EL (cell line): ENCODE measurements at places on chromosomes 4 and X.
A peak's percentile ranks its signal among the peaks of the same experiment; 100 is the strongest.

DNA sequence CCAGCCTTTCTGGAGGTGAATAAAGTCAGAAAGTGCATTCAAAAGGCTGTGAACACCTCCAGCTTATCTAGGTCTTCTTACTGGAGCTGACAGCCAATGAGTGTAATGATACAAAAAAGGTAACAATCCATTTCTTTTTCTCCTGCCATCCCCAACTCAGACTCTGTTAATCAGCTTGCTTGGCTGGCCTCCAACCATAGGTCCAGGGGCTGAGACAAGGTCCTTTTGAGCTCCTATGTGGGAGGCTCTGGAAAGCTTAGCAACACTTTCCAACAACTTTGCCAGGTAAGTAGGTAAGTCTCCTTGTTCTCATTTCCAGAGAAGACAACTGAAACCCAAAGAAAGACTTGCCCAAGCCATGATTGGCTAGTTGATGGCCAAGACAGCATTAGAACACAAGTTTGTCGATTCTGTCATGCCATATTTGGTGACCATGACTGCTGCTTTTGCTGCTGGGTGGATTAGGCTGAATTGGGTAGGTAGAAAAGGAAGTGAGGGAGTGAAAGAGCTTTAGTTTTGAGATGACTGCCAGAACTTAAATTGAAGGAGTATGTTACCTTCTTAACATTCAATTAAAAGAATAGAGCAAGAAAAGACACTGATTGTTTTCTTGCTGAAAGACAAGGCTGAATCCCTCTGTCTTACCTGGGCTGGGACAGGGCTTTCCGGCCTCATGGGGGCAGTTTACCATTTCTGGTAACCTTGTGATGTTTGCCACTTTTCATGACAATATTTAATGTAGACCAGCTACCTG, 22.8 kb downstream of the VSIG4 start:
- DNase-seq, result no peak

DNA sequence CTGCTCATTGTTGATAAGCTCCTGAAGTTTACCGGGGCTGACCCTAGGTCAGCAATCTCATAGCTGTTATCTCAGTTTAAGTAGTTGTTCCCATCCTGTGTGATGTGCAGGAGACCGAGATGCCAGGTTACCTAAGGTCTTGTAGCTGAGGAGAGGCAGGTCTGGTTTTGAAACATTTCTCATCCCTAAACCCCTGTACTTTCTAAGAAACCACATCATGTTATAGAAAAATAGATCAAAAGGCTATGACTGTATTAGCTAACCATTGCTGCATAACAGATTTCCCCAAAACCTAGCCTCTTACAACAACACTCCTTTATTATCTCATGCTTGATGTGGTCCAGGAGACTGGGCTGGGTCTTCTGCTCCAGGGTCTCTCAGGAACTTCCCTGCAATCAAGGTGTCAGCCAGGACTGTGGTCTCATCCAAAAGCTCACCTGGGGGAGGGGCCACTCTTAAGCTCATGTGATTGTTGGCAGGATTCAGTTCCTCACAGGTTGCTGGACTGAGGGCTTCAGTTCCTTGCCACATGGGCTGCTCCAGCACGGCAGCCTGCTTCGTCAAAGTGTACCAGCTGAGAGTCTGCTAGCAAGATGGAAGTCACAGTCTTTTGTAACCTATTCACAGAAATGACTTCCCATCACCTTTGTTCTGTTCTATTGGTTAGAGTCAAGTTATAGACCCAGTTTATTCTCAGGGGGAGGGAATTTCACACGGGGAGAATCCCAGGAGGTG, 60.9 kb upstream of the CLCN4 start:
- no peak for DNase-seq

GRCh38 chrX:42017971-42018370, 94.6 kb upstream of the CASK start:
- DNase-seq, result no peak

DNA sequence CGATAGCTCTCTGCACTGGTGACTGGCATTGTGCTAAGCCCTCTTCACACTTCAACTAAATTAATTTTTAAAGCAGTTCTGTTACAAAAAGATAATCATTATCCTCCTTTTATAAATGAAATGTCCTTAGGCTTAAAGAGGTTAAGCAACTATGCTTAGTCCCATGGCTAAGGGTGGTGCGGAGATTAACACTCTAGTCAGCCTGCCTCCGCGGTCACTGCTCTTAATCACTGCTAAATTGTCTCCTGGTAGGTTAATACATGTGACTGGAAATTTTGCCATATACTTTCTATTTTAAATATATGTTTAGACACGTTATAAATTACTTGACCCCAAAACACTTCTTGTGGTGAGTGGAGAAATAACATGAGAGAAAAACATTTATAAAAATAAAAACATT, 473.7 kb downstream of the CENPC start:
- DNase-seq, result no peak

GRCh38 chr4:35100932-35101331, 1143.4 kb downstream of the ARAP2 start:
- no peak for DNase-seq

GRCh38 chrX:150436195-150436594, 73.1 kb downstream of the MAMLD1 start:
- no peak for DNase-seq

GRCh38 chr4:64520421-64520820, 111.2 kb upstream of the TECRL start:
- no peak for DNase-seq

GRCh38 chr4:40763228-40763716, 13.5 kb downstream of the NSUN7 start:
- DNase-seq, result peak; percentile 48

- DNase-seq, result no peak
These were observed 58.1 kb upstream of the LNX1 start for GRCh38 chr4:53649357-53649756.

DNA sequence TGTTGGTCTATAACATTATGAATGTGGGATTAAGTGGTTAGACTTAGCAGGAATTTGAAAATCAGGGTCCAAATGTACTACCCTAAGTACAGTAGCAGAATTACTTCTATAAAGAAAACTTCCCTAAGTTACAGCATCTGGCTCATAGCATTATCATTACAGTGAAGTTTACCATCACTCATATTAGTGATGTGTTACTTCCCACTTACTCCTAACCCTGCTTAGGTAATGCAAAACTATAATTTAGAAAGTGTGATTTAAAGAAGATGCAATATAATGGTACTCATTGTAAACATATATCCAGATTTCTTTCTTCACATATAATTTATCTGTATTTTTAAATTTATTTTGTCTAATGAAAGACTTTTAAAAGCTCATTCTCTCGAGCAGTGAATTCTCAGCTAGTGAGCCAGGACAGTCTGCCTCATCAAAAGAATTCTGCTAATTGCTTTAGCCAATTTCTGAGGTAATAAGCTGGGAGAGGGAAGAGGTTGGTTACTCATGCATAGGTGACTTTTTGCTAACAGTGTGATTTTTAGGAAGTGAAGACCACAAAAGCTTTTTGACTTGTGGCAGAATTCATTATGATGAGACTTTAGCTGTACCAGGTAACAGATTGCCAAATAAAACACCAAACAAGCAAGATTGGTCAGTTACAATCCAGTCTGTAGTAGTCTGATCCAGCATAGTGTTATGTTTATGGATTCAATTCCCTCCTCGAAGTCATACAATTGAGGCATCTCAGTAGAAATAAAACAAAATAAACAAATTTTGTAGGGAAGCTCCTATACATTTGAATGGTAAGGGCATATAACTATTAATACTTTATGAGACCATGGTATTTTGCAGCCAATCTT, 21.0 kb downstream of the PLS3 start:
- DNase-seq, result no peak

GRCh38 chr4:168538632-168539031, 41.8 kb downstream of the PALLD start:
- DNase-seq, result no peak

- DNase-seq, result no peak
These were observed 1695.2 kb downstream of the STIM2 start for GRCh38 chr4:28555866-28556265.

DNA sequence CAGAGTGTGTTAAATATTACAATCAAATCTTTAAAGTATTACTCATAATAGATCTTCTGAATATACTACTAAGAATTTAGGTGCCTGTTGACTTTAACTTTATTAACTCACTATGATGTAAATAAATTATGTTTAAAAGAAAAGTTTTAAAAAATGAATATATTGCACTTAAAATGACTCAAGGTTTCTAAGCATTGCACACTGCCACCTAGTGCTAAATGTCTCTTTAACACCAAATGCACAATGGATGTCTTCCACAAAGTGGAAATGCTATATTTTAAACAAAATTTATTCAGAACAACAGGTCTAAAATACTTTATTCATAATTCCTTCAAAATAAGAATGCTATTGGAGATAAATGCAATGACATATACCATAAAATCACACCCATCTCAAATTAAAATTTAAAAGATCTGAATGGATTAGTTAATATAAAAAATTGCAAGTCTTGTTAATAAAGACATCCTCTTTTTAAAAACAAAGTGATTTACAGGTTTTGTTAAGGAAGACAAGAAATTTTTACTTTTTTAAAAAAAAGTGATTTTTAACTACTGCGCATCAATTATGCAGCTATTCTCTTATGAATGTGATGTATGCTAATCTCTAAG, 5.5 kb downstream of the INPP4B start:
- DNase-seq, result peak; percentile 39

GRCh38 chr4:30256116-30256832, 463.9 kb upstream of the PCDH7 start:
- peak; percentile 48 for DNase-seq

- DNase-seq, result no peak
These were observed 953.4 kb upstream of the NDST4 start for GRCh38 chr4:116066711-116067245.

- no peak for DNase-seq
These were observed 37.0 kb downstream of the GUCY1A1 start for GRCh38 chr4:155703486-155704247.

GRCh38 chr4:52575406-52575805, 83.7 kb downstream of the USP46 start:
- DNase-seq, result no peak

- peak; percentile 93 for DNase-seq
These were observed 181.7 kb upstream of the TBC1D9 start for GRCh38 chr4:140937866-140938265.
